ENCODE measurements at places on chromosomes 5 and 9.

- DNase-seq, result no peak
These were observed 23.3 kb upstream of the PANK3 start for GRCh38 chr5:168602517-168602916.

GRCh38 chr5:38452201-38452600, 104.2 kb downstream of the LIFR start:
- DNase-seq, result no peak

DNA sequence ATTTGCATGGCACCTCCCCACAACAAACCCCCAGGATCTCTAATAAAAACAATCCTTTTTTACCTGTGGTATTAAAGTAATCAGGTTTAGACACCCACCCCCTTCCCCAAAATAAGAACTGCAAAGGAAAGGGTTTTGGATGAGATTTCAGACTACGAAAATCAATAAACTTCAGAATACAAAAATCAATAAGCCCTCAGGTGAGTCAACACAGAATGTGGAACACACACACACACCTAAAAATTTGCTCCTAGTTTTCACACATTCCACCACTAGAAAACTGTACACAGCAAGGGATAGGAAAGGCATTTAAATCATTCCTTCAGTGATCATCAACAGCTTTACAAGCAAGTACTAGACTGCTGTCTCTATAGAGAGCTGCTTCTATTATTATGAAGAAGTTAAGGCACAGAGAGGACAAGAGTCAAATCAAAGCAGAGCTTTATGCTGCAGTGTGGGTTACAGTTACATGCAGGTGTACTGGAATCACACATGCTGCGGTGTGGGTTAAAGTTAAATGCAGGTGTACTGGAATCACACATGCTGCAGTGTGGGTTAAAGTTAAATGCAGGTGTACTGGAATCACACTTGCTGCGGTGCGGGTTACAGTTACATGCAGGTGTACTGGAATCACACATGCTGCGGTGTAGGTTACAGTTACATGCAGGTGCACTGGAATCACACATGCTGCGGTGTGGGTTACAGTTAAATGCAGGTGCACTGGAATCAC, 36.3 kb downstream of the PFDN1 start:
- no peak for DNase-seq

GRCh38 chr5:124289130-124289529, 457.3 kb downstream of the ZNF608 start:
- no peak for DNase-seq

- DNase-seq, result no peak
These were observed 99.3 kb upstream of the WWC1 start for GRCh38 chr5:168192120-168192519.

GRCh38 chr5:9617739-9618504, 12.2 kb downstream of the TAS2R1 start:
- no peak for DNase-seq

GRCh38 chr9:121819428-121820231, 168.2 kb downstream of the DAB2IP start:
- no peak for DNase-seq

DNA sequence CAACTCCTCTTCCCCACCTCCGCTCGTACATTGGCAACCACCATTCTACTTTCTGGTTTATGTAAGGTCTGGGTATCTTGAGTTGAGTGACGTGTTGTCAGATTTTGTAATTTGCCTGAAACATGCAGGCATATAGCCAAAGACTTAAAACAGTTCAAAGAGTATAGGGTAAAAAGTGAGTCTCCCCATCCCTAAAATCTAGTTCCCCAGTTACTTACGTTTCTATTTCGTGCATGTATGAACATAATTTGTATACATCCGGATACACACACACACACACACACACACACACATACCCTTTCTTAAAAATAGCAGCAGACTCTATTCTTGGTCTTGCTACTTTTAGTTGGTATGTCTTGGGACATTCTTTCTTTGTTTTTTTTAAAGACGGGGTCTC, 915 bp downstream of the HSDL2 start:
- DNase-seq, result no peak

GRCh38 chr5:98679963-98680362, 93.5 kb upstream of the RGMB start:
- no peak for DNase-seq

DNA sequence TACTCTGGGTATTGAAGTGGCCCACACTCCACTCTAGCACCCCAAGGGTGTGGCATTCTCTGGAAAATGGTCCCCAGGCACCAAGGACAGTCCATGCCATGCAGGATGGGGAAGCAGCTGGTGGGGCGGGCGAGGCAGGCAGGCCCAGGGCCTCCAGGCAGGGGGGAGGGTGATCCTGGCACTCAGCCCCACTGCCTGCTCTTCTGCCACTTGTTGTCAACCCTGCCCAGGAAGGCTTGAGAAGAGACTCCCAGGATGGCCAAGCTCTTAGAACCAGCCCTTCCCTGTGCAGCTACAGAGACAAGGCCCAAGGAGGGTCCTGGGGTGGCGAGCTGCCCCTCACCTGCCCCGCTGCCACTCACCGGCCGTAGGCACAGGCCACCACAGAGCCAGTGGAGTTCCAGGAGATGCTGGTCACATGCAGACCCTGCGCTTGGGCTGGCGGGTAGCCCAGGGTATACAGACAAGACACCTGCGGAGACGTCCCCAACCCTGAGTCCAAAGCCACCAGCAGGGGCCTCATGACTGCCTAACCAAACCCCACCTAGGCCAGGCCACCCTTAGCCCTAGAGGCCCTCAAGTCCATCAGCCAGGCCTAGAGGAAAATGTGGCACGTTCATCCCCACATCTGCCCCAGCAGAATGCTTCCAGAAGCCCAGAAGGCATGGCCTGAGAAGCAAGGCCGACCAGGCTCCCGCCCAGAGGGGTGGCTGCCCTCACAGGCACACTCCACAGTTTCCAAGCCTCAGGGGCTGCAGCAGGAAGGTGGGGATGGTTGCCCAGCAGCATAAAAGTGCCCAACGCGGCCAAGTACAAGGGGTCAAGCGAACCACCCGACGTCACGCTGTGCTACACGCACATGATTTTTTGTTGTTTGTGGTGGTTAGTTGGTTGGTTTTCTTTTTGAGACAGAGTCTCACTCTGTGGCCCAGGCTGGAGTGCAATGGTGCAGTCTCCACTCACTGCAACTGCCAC, 19.8 kb downstream of the DYNC2I2 start:
- no peak for DNase-seq

DNA sequence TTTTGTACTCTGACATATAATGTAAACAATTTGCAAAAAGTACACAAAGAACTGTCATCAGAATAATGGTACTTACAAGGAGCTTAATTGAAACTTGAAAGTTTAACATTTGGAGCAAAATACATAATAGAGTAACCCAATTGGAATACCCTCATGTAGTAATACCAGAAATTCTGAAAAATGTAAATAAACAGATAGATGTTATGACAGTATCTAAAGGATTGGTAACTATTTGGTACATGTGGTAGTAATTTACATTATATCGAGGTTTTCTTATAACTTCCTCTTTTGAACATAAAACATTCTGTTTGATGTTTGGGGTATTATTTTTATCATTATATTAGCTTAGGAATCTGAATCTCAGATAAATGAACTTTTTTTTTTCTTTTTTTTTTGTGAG, 211.7 kb upstream of the ELL2 start:
- DNase-seq, result no peak

DNA sequence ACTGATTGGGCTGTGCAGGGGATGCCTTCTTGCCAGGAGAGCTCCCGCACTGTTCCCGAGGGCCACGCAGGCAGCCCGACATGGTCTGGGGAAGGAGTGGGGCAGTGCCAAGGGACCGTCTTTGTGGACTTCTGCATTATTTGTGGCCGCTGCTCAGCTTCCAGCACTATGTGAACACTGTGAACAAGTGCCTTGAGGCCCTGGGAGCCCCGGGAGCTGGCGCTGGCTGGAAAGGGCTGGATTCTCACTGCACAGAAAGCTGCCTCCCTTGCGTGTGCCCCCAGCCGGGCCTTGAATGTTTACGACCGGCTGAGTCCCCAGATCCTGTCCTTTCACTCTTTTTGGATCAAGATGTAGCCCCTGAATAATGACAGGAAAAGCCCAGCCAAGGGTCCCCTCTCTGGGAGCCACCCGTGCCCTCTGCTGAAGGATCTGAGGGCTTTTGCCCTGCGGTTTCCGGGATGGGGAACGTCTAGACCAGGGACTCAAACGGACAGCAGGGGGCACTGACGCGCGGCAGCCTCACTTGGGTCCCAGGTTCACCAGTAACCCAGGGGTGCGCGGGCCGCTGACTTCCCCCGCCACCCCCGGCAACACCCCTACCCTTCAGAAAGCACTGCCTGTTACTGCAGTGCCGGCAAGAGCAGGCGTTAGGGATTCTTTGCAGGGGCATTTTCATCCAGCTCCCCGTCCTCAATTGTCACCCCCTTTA, 98.9 kb upstream of the FCN2 start:
- DNase-seq, result no peak

DNA sequence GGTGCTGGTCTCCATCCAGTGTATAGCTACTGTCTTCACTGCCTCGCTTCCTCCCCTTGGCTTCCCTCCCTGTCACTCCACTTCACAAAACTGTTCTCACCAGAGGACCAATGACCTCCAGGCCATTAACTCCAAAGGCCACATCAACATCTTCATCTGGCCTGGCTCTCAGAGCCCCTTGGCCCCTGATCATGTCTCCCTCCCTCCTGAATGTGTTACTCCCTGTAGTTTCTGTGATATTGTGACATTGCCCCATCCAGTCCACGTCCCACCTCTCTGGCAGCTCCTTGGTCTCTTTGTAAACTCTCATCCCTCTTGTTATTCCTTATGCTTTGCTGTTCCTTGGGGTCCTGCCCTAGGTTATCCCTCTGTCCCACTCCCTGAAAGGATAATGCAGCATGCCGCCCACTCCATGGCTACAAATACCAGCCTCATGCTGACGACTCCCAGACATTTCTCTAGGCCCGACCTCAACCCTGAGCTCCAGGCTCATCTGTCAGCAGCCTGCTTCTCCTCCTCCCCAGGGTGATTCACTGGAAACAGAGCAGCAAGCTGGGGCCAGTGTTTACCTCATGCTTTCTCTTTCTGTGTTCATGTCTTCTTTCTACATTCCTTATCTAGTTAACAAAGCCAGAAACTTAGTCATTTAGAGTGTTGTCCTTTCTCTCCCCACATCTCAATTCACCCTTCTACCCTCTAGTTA, 312.2 kb downstream of the SPOCK1 start:
- no peak for DNase-seq

DNA sequence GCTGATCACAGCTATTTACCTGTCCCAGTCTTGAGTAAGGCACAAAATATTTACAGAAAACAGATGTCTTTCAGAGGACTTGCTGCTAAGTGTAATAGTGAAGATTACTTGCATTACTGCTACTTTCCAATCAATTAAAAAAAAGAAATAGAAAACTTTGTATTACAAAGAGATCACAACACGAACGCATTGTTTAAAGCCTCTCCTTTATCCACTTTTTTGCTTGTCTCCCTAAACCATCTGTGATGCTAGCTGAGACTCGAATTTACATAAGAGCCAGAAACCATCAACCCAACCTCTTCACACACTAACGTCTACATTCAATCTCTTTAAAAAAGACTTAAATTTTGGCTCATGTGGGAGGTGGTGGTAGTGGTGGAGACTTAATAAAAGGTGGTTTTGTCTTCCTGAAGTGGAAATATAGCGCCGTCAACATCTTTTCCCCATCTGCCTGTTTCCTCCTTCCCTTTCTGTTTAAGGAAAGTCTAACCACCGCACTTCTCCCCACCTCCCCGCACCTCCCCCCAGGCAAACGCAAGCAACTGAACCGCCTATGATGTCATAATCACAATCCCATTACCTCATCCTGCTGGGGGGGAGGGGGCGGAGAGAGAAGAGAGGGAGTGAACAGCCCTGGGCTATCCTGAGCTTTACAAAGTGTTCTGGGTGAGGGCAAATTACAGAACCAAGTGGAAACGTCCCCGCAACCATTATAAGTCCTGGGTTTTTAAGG, 948 bp upstream of the FAM53C start:
- DNase-seq, result no peak

DNA sequence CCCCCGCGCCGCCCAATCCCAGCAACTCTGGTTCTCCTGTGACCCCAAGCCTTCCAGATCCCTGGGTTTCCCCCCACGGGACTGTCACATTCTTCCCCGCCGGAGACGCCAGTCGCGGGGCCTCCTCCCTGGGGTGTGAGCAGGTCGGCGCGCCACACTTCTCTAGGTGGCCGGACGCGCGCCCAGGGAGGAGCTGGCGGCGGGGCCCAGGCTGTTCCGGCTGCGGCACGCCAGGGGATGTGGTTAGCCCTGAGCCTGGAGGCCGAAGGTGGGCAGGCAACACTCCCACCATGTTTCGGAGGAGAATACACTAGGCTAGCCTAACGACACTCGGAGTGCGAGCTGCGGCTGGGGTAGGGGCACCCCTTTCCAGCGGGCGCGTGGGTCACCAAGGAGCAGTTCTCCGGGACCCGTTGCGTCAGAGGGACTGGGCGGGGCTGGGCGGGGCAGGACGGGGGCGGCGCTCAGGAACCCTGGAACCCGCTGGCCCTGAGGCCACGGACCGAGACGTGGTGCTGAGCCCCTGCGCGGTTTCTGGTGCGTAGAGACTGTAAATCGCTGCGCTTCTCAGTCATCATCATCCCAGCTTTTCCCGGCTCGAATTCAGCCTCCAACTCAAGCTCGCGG, at the start of gene SLC27A6:
Gene SLC27A6 (plus strand): TSS at position 478 of the 627 bp plus-strand sequence. CDS start 650 bp downstream, outside the sequence.
- DNase-seq, result no peak

Measured in CD8-positive, alpha-beta T cell (primary cell).